ENCODE measurements at places on chromosomes 2 and 18.

GRCh38 chr2:226398580-226398979, 401.0 kb downstream of the IRS1 start:
- DNase-seq: no peak

- DNase-seq: no peak
Observed at GRCh38 chr2:105188343-105188742, 53.2 kb upstream of the GPR45 start.

GRCh38 chr2:1640301-1641135, 103.8 kb downstream of the PXDN start:
- no peak for DNase-seq

GRCh38 chr2:217520356-217521010, 482.3 kb downstream of the TNS1 start:
- no peak for DNase-seq

- DNase-seq: peak; percentile 42
Observed at GRCh38 chr2:64854773-64855237, 134.4 kb upstream of the SLC1A4 start.

GRCh38 chr2:159410276-159410675, 123.8 kb upstream of the WDSUB1 start:
- DNase-seq: no peak

DNA sequence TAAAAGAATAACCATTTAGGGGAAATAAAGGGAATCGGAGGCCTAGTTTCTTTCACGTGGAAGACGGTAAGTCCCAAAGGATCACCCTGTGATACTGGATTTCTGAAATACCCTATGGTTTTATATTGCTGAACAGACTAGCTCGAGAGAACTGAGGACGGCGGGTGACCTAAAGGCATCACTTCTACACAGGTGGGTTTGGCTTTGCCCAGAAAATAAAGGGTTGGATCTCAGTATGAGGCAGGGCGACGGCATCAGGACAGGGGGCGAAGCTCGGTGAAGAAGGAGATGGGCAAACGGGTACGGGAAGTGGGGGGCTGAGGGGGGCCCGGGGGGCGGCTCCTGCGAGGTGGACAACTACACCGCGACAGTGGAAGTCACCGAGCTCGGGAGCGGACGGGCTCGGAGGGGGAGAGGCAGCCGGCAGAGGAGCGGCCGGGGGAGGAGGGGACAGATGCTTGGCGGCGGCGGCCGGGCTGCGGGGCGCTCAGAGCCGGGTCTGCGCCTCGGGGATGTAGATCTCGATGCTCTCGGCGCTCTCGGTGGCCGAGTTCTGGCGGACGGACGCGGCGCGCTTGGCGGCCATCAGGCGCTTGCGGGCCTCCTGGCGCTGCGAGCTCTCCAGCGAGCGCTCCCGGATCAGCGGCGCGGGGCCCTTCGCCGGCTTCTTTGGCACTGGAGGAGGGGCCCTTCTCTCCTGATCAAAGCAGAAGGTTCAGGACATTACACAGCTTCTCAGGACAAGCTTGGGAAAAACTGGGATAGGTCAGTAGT, 48.9 kb downstream of the TGIF1 start:
- DNase-seq: peak; percentile 65

DNA sequence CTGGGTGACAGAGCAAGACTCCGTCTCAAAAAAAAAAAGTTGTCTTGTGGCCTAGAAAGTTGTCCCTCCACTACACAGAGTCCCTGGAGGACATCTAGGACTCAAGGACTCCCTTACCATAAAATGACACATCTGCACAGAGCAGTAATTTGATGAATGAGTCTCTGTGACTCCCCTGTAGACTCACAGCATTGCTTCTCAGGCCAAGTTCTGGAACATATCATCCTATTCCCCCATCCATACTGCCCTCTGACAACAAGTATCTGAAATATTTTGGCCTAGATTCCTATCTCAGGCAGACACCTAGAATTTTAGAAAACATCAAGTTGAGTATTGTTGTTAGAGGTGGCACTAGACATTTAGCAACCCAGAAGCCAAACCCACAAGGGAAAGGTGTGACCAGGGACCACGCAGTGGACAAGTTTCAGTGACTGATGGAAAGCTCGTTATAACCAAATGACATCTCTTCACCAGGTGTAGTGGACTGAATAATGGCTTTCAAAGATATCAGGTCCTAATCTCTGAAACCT, 97.9 kb upstream of the ATP8B1 start:
- no peak for DNase-seq
